GM23338 (cell line): ENCODE measurements at places on chromosomes 1 and 21.

DNA sequence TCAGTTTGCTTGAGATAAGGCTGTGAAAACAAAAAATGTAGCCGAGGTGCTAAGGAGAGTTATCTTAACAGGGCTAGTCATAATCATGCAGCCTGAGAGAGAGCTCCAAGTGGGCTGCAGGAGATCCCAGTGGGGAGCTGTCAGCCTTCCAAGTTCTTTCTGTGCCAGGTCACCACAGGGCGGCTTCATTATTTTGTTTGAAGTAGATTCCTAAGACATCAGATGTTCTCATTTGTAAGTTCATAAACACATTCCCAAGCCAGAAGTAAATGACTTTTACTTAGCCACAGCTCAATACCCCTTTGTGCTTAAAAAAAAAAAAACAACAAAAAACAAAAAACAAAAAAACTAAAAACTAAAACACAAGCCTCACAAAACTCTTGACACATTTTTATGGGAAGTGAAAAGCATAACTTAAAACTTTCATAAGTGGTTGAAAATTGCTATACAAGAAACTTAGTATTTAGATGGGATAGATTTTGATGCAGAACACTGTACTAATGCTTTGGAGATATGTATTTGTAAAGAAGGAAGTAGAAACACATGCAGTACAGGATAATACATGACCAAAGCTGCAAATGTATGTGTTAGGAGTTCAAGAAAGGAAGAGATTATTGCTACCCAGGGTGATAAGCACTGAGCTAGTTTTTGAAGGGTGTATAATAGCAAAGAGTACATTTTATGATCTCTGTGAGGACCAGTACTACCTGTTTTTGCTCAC is 8.6 kb downstream of the CDC14A start:
- no peak for DNase-seq

DNA sequence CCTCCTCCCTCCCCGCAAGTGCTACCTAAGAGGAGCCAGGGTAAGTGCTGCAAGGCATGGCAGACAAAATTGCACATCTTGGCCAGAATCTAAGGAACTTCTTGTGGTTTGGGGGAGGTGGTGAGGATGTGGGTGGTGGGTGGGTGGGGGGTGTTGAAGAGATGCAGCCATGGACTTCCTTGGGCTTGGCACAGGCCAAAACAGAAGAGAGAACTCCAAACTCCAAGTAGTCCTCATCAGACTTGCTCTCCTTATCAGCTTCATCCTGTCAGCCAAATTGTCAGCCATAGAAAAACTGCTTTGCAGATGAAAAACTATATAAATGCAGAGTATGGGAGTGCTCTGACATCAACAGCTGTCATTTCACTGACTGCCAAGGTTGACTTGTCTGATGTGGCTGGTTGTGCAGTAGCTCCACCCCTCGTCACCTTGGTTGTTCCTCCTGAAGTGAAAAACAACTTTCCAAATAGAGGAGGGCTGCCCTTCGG is 7.1 kb downstream of the AMIGO1 start:
- no peak for DNase-seq

DNA sequence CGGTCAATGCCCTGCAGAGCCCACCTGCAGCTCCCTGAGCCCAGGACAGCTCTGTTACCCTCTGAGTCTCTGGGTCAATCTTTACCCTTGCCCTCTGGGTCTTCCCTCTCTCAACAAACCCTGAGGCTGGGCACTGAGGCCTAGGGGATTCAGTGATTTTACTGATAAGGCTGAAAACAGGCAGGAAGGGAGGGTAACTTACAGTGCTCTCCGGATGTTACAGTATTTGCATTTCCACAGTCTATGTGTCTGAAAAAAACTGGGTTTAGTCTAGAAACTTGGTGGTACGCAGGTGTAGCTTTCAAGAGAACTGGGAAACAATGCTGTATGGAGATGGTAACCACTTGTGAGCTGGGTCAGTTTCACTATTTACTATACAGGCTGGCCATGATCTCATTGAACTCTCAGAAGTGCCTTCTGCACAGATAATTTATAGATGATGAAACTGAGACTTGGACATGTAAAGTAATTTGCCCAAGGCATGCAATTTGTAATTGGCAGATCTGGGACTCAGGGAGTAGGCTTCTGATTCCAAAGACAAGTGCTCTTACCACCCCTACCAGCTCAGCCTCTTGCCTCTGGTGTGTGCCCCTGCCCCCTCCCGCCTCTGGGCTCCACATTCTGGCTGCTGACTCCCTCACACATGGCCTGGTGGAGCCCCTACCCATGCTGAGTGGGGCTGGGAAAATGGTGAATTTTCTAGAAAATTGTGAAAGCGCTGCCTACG is 48.8 kb downstream of the TENT5C start:
- no peak for DNase-seq

DNA sequence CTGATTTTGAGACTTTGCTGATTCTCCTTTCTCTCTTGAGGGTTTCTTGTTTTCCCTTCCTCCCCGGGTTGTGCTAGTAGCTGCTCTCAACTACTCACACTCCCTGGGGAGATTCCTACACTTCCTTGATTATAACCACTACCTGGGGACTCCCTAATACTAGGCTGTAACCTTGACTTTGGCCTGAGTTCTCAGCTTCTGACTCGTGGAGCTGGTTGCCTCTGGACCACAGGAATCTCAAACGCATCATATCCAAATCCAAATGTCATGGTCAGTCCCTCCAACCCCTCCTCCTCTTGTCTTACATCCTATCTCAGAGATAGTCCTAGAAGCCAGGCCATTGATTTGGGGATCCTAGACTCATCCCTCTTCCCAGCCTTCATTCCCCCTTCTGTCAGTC is 12.0 kb downstream of the MOV10 start:
- DNase-seq = no peak

GRCh38 chr1:31571340-31572295 is 4.7 kb upstream of the TINAGL1 start:
- no peak for DNase-seq

DNA sequence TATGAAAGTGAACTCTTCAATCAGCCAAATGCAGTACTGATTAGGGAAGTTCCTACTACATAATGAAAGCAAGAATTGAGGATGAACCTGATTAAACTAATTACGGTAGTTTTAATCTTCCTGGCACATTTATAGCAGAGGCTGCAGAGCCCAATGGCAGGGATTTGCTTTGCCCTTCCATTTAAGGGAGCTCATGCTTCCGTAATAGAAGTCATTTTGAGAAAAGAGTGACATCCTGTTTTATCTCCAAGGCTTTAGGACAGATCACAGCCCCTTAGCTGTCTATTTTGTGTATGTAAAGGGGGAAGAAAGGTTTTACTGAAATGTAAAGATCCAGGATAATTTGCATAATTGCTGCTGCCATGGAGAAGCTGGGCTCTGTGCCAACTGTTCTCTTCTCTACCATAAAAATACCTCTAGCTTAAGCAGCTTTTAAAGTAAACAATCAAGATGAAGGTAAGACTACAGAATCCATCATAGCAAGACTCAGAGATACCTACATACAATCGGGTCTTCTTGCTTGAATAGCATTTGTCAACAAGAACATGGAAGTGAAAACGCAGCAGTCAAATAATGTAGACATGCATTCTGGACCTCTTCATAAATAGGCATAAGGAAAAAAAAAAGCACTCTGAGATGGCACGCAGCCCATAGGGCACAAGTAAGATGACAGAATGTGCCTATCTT is 62.5 kb downstream of the ASH1L start:
- DNase-seq = peak; percentile 15

DNA sequence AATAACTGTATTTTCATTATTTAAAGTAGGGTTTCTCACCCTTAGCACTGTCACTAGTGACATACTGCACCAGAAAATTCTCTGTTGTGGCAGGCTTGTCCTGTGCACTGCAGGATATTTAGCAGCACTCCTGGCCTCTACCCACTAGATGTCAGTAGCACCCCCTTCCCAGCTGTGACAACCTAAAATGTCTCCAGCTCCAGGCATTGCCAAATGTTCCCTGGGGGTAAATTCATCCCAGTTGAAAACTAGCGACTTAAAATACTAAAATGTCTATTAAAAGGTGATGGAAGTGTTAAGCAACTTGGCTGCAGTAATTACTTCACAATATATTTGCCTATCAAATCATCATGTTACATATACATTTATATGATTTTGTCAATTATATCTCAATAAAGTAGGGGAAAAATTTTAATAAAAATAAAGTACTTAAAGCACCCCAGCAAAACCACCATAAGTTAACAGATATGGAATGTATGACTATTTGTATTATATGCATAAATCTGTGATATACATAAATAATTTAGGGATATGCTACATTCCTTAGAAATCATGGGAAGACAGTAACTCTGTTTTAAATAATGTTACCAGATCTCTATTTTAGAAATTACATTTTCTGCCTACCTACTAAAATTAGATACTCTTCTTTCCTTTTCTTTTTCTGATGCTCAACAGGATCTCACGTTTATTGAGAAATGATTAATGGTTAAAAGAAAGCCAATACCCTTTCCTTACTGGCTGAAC is 74.6 kb downstream of the ARID4B start:
- DNase-seq = peak; percentile 89

- no peak for DNase-seq
Measured at GRCh38 chr21:31964692-31965091, 91.9 kb downstream of the HUNK start.

DNA sequence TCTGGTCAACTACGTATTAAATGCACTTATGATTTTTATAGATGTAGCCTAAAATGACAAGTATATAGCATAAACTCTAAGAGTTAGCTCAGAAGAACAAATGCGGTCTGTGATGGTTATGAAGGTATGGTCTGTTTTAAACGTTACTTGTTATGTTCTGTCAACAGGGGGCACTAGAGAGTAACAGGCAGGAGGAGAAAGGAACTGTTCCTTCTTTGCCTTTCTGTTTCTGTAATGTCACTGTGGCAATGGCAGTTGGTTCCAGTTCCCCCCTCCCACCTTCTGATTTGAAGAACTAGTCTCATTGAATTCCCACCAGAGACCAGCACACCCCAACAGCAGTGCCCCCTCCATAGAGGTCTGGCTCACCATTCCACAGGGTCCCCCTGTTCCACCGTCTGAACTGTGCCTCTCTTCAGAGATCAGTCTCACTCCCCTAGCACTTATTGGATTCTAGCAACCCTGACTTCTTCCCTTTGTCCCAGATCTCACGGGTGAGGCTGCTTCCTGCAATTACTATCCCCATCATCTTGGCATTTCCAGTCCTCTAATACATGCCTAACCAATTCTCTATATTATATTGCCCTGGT is 14.0 kb downstream of the KRTAP24-1 start:
- peak; percentile 83 for DNase-seq

DNA sequence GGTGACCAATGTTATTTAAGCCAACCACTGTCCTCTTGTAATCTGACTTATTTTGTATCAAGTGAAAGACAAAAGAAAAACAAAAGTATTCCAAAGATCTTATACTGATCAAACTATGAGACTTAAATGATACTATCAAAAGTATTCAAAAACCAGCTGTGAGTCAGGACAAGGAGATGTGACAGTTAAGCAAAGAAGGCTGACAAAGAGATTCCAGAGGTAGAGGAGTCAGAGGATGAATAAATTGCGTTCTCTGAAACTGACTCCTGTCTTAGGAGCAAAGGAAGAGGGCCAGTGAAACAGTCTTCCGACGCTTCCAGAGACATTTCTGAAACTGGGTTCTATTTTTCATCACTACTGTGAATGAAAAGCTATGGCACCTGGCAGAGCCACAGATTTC is 20.9 kb downstream of the TMEM50B start:
- no peak for DNase-seq

- peak; percentile 73 for DNase-seq
Measured at GRCh38 chr1:241611063-241611462, 29.1 kb downstream of the CHML start.

GRCh38 chr1:78043436-78043835 is 2.3 kb upstream of the GIPC2 start:
- DNase-seq = no peak

- no peak for DNase-seq
Measured at GRCh38 chr1:15531682-15532081, 5.0 kb downstream of the DNAJC16 start.

GRCh38 chr21:21163904-21164303 is 165.7 kb downstream of the NCAM2 start:
- peak; percentile 78 for DNase-seq

- no peak for DNase-seq
Measured at GRCh38 chr1:33341190-33341589, 20.3 kb upstream of the A3GALT2 start.
